ENCODE measurements at places on chromosomes 6 and 20.

DNA sequence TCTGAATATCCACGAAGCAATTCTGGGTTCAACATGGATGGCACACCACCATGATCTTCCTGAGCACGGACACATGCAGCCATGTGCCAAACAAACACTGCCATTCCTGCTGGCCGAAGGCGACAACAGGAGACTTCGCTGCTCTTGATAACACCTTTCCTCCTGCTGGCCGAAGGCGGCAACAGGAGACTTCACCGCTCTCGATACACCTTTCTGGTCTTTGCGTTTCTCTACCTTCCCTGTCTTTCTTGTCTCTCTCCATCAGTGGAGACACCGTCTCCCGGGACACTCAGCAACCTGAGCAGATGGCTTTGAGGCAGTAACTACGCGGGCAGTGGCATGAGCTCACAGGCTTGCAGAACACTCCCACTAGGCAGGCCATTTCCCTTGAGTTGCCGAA lies 54.9 kb upstream of the MPC1 start:
- H3K27ac ChIP-seq: no peak overlapping the region
- no peak for DNase-seq
- peaks cover 11% of the 10 kb centered on the region for H3K4me1 ChIP-seq
- H3K27me3 ChIP-seq: no peaks in the 10 kb centered on the region

GRCh38 chr6:51892339-51892738 lies 195.1 kb downstream of the PKHD1 start:
- H3K36me3 ChIP-seq: no peaks in the 10 kb centered on the region
- no peak overlapping the region for H3K27ac ChIP-seq
- H3K4me3 ChIP-seq: no peak overlapping the region
- no peak for DNase-seq
- H3K27me3 ChIP-seq: no peaks in the 10 kb centered on the region

GRCh38 chr6:44180886-44181285 lies 22.3 kb downstream of the CAPN11 start:
- H3K4me3 ChIP-seq: no peak overlapping the region
- no peaks in the 10 kb centered on the region for H3K36me3 ChIP-seq
- no peaks in the 10 kb centered on the region for H3K27me3 ChIP-seq

- H3K4me3 ChIP-seq: no peak overlapping the region
- DNase-seq: no peak
- H3K27me3 ChIP-seq: no peaks in the 10 kb centered on the region
- H3K36me3 ChIP-seq: no peaks in the 10 kb centered on the region
Measured at GRCh38 chr6:114955363-114955762, 612.5 kb upstream of the HS3ST5 start.

DNA sequence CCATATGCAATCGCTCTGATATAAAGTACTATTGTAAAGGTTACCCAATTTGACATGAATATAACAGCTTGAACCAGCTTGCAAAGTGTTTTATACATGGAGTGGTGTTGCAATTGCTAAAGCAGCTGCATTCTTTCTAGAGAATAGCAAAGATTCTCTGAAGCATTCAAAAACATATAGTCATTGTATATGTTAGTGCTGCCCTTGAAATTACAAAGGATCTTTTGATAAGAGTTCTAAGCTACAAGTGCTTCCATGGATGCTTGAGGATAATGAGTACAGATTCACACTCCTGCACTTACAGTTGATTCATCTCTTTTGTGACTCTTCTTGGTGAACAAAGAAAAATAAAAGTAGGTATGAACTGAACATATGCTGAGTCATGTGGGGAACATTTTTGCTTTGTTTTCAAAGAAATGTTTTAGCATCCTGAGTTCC lies 175.7 kb downstream of the ALDH8A1 start:
- peaks cover 9% of the 10 kb centered on the region for H3K36me3 ChIP-seq
- H3K27me3 ChIP-seq: no peaks in the 10 kb centered on the region
- H3K4me1 ChIP-seq: peaks cover 18% of the 10 kb centered on the region
- H3K4me3 ChIP-seq: no peak overlapping the region

DNA sequence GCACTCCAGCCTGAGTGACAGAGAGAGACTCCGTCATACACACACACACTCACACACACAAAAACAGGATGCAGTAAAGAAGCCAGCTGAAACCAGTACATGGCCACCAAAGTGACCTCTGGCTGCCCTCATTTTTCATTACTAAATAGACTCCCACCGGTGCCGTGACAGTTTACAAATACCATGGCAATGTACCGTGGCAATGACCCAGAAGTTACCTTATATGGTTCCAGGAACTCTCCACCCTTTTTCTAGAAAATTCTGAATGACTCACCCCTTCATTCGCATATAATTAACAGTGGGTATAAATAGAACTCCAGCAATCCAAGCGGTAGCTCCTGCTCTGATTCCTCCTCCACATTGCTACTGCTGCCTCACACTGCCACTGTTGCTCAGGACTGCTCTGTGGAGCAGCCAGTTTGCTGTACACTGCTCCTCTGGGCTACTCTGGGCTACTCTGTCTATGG lies 57.7 kb downstream of the SNX5 start:
- H3K36me3 ChIP-seq: no peaks in the 10 kb centered on the region
- peaks cover 26% of the 10 kb centered on the region for H3K4me1 ChIP-seq
- no peak overlapping the region for H3K4me3 ChIP-seq
- no peak for DNase-seq
- no peak overlapping the region for H3K27ac ChIP-seq

DNA sequence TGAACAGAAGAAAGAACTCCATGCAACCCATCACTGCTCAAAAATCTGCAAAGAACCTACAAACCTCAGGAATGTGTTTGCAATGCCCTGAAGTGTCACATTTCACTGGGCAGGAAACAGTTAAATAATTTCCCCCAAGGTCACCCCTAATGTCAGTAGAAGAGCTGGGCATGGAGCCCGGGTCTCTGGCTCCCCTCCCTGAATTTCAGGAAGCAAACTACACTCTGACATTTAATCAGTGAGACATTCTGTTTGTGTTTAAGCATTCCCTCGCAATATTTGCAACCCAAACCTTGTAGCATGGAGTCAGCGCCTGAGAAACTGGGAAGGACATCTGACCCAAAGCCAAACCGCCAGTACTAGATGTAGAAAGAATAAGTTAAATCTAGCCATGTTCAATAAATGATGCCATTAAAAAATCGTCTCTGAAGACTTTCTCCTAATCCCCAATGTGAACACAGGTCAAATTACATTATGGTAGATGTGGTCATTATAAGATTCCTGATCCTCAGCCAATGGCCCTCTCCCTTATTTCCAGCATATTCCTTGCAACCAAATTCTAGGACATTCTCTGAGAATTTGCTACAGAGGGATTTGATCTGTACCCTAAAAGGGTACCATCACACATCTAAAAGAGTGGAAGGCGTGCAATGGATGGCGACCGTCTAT lies 91.2 kb upstream of the ADTRP start:
- H3K36me3 ChIP-seq: no peaks in the 10 kb centered on the region
- H3K4me1 ChIP-seq: no peaks in the 10 kb centered on the region
- H3K27me3 ChIP-seq: no peaks in the 10 kb centered on the region
- no peak overlapping the region for H3K4me3 ChIP-seq
- DNase-seq: no peak

DNA sequence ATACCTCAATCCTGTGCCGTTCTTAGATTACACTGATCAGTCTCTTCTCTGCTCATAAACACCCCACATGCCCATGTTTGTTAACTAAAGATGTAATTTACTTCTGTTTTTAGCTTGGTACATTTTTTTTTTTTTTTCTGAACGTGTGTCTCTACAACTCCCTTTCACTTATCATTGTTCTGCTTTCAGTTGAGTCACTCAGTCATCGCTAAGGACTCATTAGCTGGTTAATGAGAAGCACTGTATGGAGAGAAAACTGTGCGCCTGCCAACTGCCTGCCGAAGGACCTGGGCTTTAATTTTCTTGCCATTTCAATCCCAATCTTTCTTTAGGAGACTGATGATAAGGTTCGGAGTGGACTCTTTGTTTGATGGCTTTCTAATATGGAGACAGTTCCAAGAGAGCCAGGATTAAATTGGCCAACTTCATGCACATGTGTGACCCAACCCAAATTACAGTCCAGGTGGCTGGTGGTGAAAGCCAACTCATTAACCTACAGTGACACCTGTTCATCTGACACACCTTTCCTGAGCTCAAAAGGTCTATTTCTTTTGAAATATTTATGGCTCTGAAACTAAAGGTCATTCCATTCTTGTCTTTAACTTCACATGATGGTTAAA lies 334.1 kb downstream of the BCKDHB start:
- H3K4me1 ChIP-seq: peaks cover 24% of the 10 kb centered on the region
- no peak overlapping the region for H3K27ac ChIP-seq
- no peak for DNase-seq
- H3K36me3 ChIP-seq: peaks cover 7% of the 10 kb centered on the region
- no peaks in the 10 kb centered on the region for H3K27me3 ChIP-seq

DNA sequence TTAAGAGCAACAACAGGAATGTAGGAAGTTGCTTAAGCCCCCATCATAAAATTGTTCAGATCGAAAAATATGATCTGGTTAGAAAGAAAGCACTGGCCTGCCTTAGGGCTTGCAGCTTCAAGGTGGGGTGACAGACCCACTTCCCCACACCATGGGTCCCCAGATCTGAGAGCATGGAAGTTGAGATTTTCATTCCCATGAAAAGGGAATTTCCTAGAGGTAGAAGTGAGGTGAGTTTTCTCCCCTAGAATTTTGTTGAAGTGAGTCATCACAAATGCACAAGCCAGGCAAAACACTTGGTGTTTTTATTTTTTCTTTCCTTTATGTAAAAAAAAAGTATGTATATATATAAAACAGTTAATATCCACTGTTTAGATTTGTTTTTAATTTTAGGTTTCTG lies 213.6 kb upstream of the SUPT3H start:
- no peak overlapping the region for H3K4me3 ChIP-seq
- H3K27ac ChIP-seq: no peak overlapping the region
- H3K4me1 ChIP-seq: peaks cover 4% of the 10 kb centered on the region
- DNase-seq: no peak
- no peaks in the 10 kb centered on the region for H3K36me3 ChIP-seq
- no peaks in the 10 kb centered on the region for H3K27me3 ChIP-seq

DNA sequence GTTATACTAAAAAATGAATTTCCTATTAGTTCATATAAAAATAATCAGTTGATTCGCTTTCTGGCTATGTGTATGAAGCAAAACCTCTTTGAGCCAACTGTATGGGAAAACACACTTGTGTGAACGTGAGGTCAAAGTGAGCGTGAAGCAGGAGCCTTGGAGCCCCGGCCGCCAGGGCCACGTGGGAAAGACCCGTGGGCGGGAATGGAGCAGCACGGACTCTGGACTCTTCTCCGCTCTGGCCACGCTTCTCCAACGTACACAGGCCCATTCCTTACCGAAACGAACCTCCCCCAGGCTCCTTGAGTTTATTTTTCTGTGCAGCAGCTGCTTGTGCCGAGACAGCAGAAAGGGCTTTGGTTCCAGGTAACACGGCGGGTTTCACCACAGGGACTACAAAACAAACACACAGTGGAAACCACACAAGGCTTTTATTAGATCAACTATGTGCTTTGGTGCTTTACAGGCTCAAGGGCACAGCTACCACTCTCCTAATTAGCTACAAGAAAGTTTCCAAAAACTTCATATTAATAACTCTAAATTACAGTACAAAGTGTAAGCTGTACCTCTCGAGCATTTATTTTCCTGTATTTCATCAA lies 62.7 kb downstream of the TAF4 start:
- H3K27ac ChIP-seq: no peak overlapping the region
- no peak for DNase-seq
- H3K27me3 ChIP-seq: no peaks in the 10 kb centered on the region
- H3K4me1 ChIP-seq: no peaks in the 10 kb centered on the region
- H3K4me3 ChIP-seq: no peak overlapping the region
- H3K36me3 ChIP-seq: peaks cover 17% of the 10 kb centered on the region

DNA sequence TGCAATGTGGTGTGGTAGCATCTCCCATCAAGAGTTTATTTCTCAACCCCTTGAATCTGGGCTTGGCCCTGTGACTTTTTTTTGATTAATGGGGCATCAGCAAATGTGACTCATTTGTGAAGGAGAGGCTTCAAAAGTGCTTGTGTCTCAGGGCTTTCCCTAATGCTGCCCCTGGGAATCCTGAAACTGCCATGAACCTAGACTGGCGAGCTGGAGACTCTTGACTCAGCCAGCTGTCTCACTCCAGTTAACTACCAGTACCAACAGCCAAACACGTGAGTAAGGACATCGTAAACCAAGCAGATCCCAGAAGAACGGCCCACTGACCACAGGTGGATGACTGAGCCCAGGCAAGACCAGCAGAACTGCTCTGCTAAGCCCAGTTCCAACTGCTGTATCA lies 72.8 kb upstream of the ADTRP start:
- H3K4me3 ChIP-seq: peak overlapping the region; percentile 79
- no peaks in the 10 kb centered on the region for H3K36me3 ChIP-seq
- peak overlapping the region; percentile 76 for H3K27ac ChIP-seq
- H3K4me1 ChIP-seq: peaks cover 18% of the 10 kb centered on the region
- no peak for DNase-seq

DNA sequence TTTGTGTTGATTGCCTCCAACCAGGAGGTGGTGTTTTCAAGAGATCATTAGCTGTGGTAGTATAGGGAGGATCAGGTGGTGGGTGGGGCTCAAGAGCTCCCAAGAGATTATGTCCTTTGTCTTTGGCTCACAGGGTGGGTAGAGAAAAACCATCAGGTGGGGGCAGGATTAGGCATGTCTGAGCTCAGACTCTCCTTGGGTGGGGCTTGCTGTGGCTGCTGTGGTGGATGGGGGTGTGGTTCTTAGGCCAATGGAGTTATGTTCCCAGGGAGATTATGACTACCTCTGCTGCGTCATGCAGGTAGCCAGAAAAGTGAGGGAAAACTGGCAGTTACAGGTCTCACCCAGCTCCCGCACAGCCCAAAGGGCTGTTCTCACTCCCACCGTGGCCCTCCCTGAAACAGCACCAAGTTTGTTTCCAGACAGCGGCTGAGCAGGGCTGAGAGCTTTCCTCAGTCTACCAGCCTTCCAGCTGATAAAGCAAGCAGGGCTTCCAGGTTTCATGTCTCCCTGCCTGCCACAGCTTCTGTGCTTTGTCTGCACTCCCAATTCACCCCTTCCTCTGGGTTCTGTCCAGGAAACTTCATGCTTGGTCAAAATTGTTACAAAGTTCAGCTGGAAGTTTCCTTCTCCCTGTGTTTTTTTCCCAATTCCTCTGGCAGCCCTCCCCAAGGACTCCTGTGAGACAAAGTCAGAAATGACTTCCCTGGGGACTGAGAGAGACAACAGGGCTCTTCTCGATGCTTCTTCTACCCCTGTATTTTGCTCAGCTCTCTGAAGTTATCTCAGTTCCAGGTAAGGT lies 481.1 kb upstream of the MAN1A1 start:
- DNase-seq: no peak
- H3K36me3 ChIP-seq: no peaks in the 10 kb centered on the region
- H3K4me3 ChIP-seq: no peak overlapping the region
- no peaks in the 10 kb centered on the region for H3K4me1 ChIP-seq
- peaks cover 4% of the 10 kb centered on the region for H3K27me3 ChIP-seq

- peaks cover 4% of the 10 kb centered on the region for H3K36me3 ChIP-seq
- no peaks in the 10 kb centered on the region for H3K27me3 ChIP-seq
Measured at GRCh38 chr20:52481443-52481842, 289.9 kb upstream of the ZFP64 start.

DNA sequence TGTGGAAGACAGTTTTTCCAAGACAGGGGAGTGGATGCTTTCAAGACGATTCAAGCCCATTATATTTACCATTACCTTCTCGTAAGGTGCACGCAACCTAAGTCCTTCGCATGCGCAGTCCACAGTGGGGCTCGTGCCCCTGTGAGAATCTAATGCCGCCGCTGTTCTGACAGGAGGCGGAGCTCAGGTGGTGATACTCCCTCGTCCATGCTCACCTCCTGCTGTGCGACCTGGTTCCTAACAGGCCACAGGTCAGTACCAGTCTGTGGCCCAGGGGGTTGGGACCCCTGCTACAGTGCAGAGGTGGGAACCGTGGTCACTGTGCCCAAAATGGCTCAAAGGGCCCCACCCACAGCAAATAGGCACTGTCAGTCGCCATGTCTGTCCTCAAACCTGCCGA lies 36.6 kb downstream of the SERPINB1 start:
- no peak overlapping the region for H3K4me3 ChIP-seq
- no peaks in the 10 kb centered on the region for H3K27me3 ChIP-seq
- DNase-seq: no peak
- peaks cover 37% of the 10 kb centered on the region for H3K4me1 ChIP-seq
- no peaks in the 10 kb centered on the region for H3K36me3 ChIP-seq

All from neural crest cell (in vitro differentiated cells).